ENCODE measurements at places on chromosomes 1 and 21. TPM values are rescaled to one million over a fixed set of nuclear protein-coding genes. Genes with fewer than 3 reads are reported as not detected.
A peak's percentile ranks its signal among the peaks of the same experiment; 100 is the strongest.

AHDC1 gene
- 37.6 TPM for total RNA-seq

GRCh38 chr1:188089461-188089860 lies 1260.7 kb downstream of the PLA2G4A start:
- DNase-seq = no peak

GRCh38 chr1:32247983-32248889 lies 1.2 kb downstream of the FAM167B start:
- peak; percentile 90 for DNase-seq

DNA sequence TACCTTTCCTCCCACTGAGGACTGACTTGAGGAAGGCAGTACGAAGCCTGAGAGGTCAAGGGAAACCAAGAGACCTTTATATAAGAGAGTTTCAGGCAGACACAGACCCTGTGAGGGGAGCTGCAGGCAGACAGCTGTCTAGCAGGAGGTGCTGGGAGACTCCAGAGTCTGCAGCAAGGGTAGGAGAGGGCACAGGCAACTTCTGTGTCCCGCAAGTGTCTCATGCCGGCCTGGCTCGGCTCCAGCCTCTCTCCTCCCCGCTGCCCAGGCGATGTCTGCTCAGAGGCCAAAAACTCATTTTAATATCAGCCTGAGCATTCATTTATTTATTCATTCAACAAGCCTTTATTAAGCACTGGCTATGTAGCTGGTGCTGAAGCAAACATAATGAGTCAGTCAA lies 83.0 kb downstream of the KIRREL1 start:
- no peak for DNase-seq

DNA sequence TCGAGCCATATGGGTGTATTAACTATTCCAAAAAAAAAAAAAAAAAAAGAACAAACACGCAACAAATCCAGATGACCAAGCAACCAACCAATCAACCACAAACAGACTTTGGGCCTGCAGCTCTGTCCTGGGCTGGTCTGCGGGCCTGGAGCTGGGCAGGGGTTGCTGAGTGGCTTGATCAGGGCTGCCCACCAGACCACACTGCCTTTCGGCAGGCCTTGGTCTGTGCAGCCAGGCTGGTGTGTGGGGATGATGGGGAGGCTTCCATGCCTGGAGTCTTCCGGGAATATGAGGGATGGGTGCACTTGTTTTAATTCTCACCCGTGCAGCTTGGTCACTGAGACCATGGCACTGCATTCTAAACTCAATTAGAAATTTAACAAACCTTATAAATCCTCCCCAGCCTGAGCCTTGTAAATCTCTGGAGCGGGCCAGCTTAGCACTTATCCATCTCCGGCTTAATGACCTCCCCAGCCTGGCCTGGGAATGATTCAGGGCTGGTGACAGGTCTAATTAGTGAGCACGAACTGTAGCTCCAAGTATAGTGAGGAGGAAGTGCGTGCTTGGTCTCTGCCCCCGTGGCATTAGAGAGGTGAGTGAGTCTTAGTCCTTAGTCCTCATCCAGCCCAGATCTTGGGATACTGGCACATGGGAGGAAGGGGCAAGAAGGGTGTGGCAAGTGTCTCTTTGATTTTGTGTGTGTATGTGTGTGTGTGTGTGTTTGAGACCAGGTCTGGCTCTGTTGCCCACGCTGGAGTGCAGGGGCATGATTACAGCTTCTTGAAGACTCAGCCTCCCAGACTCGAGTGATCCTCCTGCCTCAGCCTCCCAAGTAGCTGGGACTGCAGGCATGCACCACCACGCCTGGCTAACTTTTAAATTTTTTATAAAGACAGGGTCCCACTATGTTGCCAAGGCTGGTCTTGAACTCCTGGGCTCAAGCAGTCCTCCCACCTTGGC lies 74.6 kb upstream of the CSF3R start:
- DNase-seq = no peak

DNA sequence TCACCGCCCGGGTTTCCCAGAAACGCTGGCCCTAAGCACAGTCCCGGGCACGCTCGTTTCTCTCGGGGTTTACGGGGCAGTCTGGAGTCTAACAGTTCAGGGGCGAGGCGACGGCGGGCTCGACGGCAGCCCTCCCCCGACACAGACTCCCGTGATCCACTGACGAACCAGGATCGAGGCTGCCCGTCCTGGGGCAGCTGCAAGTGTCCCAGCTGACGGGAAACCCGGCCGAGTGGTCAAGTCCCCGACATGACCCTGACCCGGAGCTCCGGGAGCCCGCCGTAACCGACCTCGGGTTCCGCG lies 494 bp downstream of the UBE2J2 start:
- DNase-seq = no peak

IFI6 gene
- total RNA-seq = 143 TPM

DNA sequence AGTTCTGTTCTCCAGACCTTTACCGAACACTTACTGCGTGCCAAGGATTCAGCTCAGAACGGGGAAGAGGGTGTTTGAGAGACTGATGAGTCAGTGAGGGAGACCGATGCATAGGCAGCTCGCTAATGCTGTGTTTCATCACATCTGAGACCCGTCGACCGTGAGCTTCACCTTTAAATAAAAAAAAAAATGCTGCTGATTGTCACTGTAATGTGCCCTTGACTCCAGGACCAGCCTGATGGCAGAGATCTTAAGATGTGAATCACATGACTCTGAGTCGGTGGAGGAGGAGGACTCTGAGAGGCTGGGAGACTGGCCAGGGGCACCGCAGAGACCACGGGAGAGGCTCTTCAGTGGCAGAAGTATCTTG lies 28.8 kb downstream of the SPSB1 start:
- no peak for DNase-seq

DNA sequence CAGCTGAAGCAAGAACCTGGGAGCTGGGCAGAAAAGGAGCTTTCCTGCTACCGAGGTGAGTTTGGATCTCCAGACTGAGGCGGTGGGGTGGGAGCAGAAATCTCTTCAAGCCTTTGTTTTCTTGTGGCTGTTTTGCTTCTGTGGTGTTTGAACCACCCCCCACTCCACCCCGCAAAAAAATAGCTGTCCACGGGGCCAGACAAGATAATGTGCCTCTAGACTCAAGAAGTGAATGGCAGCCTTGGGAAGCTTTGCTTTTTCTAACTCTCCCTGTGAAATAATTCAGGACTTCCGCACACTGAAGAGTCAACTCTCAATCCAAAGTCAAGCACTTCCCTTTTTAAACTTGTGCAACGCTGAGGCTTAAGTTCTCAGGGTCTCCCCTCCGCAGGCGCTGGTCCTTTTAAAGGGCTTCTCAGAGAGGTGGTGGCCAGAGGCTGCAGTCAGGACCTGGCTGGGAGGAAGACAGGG lies 159.6 kb upstream of the COA6 start:
- no peak for DNase-seq

ENTREP3 gene
- 18.7 TPM for total RNA-seq

All from left cardiac atrium (tissue), 4 donors.